Activated naive CD4-positive, alpha-beta T cell treated with anti-CD3 and anti-CD28 coated beads, Interleukin-2, amount 50 U/mL, for 72 hours (primary cell): ENCODE measurements at places on chromosomes 12 and 14. TPM values are rescaled to one million over a fixed set of nuclear protein-coding genes. Genes with fewer than 3 reads are reported as not detected.

The FAIM2 gene
- 0.52 TPM for total RNA-seq

The SYT1 gene
- total RNA-seq, result not detected

The FLRT2 gene
- not detected for total RNA-seq

The GDF3 gene
- total RNA-seq, result not detected

The ETV6 gene
- total RNA-seq, result 80.7 TPM

The PLCZ1 gene
- total RNA-seq, result not detected

The TAS2R10 gene
- not detected for total RNA-seq
